Activated CD8-positive, alpha-beta memory T cell treated with anti-CD3 and anti-CD28 coated beads for 1 hour (primary cell): ENCODE measurements at places on chromosomes 4 and X.

DNA sequence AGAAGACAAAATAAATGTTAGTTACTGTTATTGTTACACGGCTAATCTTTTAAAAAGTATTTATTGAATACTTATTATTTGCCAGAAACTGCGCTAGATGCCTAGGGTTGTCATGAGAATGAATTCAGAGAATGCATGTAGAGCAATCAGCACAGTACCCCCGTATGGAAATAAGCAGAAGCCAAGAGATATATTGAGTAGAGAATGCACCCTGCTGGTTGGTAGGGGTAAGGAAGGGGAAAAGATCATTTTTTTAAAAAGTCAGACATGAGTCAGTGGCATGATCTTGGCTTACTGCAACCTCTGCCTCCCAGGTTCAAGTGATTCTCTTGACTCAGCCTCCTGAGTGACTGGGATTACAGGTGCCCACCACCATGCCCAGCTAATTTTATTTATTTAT lies 13.1 kb upstream of the DRP2 start:
- DNase-seq, result no peak

- no peak for DNase-seq
Observed at GRCh38 chrX:45766981-45767501, 566.4 kb upstream of the DIPK2B start.

DNA sequence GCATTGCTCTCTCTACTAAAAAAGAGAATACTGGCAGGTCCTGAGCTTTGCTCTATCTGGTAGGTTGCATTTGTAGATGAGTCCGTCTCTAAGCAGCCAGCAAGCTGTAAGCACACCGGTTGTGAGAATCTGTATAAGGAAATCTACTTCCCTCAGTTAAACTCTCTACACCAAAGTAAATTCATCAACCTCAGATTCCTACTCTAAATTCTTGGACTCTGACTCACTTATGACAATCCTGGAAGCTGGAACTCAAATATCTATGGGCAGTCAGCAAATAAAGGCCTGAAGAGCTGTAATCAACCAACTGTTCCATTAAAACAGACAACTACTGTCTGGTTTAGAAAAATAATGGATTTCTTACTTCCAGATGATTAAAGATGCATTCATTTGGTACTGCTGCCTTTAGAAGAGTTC lies 37.9 kb downstream of the FAT1 start:
- no peak for DNase-seq

DNA sequence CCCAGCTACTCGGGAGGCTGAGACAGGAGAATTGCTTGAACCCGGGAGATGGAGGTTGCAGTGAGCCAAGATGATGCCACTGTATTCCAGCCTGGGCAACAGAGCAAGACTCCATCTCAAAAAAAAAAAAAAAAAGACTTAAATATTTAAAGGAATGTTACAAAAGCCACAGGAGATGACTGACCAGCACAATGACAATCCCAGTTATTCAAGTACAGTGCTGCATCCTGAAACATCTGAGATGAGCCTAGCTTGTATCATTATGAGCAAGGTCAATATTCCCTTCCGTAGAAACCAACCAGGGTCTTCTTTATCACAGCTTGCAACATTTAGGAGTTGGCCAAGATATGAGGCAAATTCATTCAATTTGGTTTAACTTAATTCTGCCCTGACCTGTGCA lies 38.6 kb downstream of the LNX1 start:
- DNase-seq, result no peak

GRCh38 chrX:41548411-41548810 lies 101.3 kb downstream of the NYX start:
- DNase-seq, result no peak

DNA sequence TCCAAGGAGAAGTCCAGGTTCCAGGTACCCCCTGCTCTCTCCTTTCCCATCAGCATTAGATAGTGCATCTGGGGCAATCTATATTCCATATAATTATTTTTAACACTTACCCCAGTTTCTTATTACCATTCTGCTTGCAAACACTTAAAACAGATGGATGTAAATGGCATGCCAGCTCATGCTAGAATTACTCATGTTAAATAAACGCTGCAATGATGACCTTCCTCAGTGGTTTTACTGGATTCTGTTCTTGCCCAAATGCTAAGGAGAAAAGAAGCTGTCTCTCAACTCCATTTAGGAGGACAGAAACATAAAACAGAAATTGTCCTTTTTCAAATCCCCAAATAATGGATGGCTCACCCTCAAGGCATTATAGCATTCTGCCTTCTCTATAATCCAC lies 161.1 kb downstream of the NLGN4X start:
- no peak for DNase-seq

DNA sequence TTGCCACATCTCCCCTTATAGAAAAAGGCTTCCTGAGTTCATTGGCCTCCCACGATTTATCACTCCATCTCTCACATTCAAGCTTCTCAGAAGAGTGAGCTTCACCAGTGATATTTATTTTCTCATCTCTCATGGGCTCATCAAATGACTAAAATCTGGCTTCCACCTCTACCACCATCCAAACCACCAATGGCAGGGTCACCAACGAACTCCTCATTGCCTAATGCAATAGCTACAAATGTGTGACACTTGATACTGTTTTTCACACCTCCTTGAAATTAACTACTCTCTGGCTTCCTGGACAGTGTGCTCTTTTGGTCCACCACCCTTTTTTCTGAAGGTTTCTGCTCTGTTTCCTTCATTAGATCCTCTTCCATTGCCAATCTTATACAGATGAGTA lies 129.0 kb downstream of the SH2D1A start:
- DNase-seq, result no peak

GRCh38 chrX:44155126-44155525 lies 181.9 kb upstream of the NDP start:
- DNase-seq, result no peak

DNA sequence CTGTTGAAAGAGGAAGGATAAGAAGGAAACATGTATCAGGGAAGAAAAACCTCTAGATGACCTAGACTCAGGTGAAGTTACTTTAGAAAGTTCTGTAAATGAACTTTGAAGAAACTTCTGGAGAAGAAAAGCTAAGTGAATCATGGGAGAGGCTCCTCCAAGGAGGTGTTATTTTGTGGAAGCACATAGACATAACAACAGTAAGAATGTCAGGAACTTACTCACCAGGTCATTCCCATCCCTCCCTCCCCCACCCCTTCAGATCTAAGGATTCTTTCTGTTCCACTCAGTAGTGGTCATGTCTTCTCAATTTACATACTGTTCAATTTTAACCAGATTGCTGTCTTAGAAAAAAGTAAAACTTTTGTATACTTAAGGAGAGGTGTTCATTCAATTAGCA lies 310.5 kb upstream of the DDX53 start:
- DNase-seq, result no peak

DNA sequence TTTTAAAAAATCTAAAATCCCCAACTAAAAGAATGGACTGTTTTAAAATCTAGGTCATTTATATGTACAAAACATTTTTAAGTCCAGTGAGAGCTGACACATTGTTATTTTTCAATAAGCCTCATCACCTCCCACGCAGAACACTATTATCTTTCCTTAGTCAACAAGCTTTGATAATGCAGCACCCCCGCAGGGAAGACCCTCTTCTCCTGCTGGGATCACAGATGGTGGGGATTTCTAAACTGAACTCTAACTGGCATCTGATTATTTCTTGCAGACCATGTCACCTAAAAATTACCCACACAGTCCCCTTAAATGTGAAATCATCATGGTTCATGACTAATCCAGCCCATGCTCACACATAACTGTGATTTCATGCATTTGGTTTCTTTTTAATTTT lies 11.6 kb downstream of the SYTL4 start:
- DNase-seq, result no peak

DNA sequence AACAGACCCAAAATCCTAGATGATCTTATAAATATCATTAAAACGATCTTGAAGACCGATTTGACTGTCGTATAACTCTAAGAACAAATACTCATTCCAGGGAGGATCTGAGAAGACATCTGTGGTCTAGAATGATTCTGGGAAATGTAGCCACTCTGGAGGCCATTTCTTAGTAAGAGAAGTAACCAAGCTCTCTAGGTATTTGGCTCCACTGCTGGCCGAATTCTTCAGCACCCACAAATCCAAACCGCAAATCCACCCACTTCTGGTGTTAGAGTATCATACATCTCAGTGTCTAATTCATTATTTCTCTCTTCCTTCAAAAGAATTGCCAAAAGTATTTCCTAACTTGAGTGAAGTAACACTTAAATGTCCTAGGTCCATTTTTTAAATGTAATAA lies 23.9 kb downstream of the KLHL5 start:
- no peak for DNase-seq

GRCh38 chr4:26717332-26717731 lies 133.4 kb downstream of the TBC1D19 start:
- no peak for DNase-seq

DNA sequence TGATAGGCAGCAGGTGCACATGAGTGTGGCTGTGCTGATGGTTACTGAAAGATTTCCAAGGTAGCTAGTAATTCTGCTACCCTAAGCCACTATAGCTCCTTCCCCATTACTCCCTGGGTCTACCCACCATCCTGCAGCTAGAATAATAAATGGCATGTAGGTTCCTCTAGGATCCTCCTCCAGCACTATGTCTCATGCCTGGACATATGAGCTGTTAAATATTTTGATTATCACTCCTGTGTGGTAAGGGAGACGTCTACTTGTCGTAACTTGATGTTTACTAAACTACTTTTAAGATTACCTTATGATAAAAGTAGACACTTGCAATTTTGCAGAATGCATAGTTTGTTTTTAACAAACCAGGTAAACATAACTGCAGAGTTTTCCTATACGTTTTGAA lies 35.5 kb downstream of the TET2 start:
- DNase-seq, result no peak

DNA sequence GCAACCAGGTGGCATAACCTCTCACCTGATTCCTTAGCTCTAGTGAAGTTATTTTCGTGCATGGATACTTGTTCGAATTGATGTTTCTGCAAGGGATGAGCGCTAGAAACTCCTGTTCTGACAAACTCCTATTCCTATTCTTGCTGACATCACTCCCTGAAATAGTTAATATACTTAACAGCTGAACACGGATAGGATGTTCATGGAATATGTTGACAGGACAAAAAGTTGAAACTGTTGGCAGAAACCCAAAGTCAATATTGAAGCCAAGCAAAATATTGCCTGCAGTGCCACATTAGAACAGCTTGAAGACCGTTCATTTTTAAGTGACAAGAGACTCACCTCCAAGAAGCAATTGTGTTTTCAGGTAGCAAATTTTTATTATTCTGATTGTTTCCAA lies at the start of gene KLKB1:
KLKB1 (plus strand) TSS at position 287 of the 400 bp plus-strand sequence. CDS start 689 bp downstream, outside the sequence.
- no peak for DNase-seq

- DNase-seq, result no peak
Observed at GRCh38 chrX:53279296-53280237, 1.8 kb downstream of the IQSEC2 start.

DNA sequence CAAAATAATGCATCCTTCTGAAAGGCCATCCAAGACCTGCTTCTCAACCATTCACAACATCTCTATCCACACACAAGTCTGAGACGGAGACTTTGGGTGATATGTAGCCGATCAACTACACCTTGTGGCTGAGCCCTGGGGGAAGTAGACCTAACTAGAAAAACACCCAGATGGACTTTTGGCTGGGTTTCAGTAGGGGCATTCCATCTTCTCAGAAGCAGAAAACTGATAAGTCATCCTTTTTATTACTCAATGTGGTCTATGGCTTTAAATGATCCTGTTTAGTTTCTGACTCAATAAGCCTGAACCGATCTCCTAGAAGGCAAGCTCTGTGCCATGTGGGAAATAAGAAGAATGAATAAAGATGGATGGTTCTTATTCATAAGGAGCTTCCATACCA lies 82.5 kb upstream of the AFF2 start:
- DNase-seq, result no peak

- DNase-seq, result no peak
Observed at GRCh38 chrX:153637121-153638040, 9.6 kb upstream of the DUSP9 start.

GRCh38 chrX:111695297-111695880 lies 14.4 kb downstream of the ALG13 start:
- no peak for DNase-seq

GRCh38 chrX:153802513-153803045 lies 8.1 kb downstream of the SSR4 start:
- DNase-seq, result no peak

DNA sequence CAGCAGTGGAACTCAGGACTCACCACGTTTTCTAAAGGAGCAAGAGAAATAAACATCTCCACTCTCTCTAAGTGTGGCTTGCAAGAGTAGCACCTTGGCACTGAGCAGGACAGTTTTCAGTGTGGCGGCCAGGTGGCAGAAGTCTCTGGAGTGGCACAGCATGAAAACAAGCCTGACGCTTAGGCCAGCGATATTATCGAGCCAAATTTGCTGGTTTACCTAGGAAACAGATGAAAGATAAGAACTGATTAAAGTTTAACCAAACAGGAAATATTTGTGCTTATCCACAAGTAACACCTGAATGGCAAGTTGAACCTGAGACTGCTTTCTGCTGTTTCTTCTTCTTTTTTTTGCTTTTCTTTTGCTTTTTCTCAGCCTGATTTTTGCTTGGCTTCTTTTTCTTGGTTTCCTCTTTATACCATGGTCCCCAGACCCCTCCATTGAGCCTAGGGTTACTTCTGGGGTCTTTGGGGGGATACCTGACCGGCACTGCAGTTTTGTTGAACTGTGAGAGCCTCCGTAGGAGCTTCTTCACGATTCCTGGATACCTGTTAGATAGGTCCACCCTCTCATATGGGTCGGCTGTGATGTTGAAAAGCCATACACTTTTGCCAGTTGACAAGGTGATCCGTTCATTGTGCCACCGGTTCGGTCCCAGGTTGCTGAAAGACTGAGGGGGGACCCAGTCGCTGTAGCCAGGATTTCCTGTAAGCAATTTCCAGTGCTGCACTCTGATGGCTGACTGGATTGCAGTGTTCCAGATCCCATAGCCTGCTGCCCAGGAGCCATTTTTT lies 77.3 kb downstream of the ARSJ start:
- peak; percentile 23 for DNase-seq

DNA sequence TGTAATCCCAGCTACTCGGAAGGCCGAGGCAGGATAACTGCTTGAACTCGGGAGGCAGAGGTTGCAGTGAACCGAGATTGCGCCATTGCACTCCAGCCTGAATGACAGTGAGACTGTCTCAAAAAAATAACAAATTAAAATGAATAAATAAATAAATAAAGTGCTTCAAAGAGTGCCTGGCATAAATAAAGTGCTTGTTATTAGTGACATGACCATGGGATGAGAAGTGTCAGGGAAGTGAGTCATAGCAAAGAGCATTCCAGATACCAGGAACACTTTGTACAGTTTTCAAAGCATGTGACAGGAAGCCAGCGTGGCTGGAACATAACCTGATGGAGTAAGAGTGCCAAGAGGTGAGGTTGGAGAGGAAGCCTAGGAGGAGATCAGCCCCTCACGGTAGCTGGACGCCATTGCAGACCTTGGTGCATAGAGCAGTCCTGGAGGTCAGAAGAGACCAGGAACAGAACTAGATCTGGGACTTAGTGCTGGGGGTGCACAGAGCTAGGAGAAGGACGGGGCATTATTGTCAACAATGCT lies 6.0 kb upstream of the WDR13 start:
- DNase-seq, result no peak

DNA sequence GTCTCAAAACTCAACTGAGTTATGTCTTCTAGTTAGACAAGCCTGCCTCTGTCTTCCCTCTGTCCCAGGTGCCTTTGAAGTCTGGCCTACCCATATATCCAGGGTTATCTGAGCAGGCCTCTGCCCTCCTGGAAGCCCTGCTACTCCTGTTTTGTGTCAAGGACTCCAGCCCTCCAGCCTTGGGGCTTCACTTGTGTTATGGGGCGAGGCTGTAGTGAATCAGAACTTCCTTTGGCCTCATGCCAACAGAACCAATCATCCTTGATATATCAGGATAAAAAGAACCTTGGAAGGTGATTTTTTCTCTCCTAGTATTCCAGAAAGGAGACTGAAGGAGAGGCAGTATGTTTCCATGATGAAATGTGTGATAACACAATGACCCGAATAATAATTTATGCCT lies 8.9 kb upstream of the ADGRG4 start:
- no peak for DNase-seq
